Anterior cingulate cortex (tissue), 58 donors: ENCODE measurements at places on chromosomes 7 and 10.
A peak's percentile ranks its signal among the peaks of the same experiment; 100 is the strongest.

DNA sequence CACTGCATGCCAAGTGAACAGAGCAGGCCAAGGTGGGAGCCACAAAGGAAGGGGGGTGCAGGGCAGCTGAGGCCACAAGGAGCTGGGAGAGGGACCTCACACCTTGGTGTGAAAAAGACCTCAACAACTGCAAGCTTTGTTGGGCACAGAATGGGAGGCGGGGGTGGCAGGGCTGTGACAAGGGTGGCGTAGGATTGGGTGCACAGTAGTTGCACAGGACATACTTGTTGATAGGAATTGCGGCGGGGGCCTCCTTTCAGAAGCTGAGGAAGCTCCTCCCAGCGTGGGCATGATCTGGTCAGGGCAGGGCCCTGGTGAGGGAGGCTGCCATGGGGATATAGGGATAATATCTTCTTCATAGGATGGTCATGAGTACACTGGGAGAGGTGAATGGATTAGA is 25.8 kb downstream of the POLL start:
- DNase-seq: no peak

GRCh38 chr10:60266513-60266912 is 123.2 kb downstream of the ANK3 start:
- no peak for DNase-seq

- no peak for DNase-seq
These were observed 1013.9 kb downstream of the NRG3 start for GRCh38 chr10:82888809-82889455.

DNA sequence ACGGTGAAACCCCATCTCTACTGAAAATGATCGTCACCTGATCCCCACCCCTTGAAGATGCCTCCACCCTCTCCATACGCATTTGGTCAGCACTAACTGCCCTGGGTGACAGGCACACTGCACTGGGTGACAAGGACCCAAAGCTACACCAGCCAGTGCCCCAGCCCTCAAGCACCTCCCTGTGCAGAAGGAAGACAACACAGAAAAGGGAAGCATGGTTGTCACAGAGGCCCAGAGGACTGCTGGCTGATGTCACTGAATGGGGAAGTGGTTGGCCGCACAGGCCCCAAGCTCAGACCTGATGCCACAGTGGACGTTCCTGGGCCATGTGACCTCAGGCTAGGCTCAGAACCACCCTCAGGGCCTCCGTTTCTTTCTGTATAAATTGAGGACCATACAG is 4.2 kb upstream of the PILRA start:
- DNase-seq: peak; percentile 41

DNA sequence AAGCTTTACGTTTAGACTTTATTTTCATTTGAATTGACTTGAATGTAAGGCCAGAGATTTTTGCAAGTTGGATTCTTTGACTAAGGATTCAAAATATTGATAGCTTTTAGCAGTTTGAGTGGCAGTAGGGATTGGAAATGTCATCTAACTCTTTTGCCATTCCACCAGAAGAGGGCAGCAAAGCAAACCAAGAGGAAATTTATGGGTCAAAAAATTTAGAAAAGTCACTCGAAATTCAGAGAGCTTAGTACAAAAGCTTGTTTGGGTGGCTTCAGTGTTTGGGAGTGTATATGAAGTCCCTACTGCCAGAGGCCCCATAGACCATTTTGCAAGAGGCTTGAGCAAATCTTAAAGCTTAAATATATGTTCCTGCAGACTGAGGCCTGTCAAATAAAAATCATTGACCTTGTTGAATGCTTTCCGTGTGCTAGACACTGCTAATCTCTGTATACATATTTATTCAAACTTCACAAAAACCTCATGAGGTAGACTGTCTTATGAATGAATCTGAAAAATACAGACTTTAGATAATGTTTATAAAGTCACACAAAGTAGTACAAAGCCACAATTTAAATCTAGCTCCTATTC is 44.6 kb upstream of the RSBN1L start:
- no peak for DNase-seq

DNA sequence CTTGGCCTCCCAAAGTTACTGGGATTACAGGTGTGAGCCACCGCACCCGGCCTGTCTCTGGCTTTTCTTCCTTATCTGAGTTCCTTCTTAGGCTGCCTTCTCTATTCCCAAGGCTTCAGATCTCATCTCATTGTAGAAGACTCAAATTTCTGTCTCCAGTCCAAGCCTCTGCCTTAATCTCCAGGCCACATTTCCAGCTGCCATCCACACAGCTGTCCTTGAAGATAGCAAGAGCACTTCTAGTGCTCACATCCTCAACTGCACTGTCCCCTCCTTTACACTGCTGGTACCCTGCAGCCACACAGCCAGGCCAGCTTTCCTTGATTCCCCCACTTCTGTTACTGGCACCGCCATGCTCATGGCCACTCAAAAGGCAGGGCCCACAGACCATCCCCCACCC is 35.6 kb downstream of the POLL start:
- DNase-seq: no peak

DNA sequence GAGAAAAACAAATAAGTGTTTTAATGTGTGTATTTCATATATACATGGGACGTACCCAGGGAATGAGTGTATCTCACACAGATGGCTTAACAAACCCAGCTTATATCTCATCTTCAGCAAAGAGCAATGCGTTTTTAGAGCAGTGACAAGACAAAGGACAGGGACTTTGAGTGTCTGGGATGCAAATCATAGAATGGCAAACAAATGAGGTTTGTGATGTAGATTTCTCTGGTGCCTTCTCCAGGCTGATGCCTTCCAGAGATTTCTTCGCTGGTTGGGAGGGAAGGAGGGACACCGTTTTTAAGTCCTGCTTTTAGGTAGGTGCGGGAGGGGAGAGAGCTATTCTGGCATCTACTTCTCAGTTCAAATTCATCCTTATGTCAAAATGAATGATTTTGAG is 16.6 kb downstream of the LANCL2 start:
- DNase-seq: no peak

GRCh38 chr7:136251826-136252225 is 274.7 kb upstream of the MTPN start:
- DNase-seq: no peak

GRCh38 chr7:69402696-69403095 is 195.6 kb upstream of the AUTS2 start:
- DNase-seq: no peak

DNA sequence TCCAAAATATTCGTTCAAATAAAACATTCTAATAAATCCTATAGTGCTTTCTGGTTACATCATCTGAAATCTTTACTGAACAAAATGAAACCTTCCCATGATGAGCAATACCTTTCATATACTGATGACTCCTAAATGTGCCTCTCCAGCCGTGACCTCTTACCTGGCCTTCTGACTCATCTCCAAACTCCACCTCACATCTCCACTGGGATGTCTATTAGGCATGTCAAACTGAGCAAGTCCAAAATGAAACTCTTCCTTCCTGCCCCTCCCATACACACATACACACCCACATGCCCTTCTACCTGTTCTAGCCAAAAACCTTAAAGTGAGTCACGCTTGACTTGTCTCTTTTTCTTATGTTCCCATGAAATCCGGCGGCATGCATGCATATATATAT is 22.9 kb downstream of the GSAP start:
- DNase-seq: no peak

- no peak for DNase-seq
These were observed 472.9 kb upstream of the AKR1E2 start for GRCh38 chr10:4353059-4353655.

- DNase-seq: no peak
These were observed 8.0 kb downstream of the EVX1 start for GRCh38 chr7:27250557-27251070.

GRCh38 chr10:82880776-82881290 is 1005.8 kb downstream of the NRG3 start:
- DNase-seq: no peak

DNA sequence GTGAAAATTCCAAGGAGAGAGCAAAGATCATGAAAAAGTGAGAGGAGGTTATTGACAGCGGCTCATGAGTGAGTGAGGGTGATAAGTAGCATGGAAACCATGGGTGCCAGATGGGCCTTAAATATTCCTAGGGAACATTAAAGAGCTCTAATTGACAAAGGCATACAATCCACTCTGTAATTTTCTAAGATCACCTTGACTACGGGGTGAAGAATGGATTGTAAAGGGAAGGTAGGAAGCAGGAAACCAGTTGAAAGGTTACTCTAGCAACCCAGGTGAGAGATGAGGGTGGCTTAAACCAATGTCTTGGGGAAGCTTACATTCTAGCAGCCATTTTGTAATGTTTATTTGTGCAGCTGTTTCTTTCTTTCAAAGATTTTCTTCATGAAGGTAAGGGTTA is 75.7 kb downstream of the RSU1 start:
- no peak for DNase-seq

- DNase-seq: no peak
These were observed 591.1 kb downstream of the PTPRN2 start for GRCh38 chr7:157996359-157997079.

DNA sequence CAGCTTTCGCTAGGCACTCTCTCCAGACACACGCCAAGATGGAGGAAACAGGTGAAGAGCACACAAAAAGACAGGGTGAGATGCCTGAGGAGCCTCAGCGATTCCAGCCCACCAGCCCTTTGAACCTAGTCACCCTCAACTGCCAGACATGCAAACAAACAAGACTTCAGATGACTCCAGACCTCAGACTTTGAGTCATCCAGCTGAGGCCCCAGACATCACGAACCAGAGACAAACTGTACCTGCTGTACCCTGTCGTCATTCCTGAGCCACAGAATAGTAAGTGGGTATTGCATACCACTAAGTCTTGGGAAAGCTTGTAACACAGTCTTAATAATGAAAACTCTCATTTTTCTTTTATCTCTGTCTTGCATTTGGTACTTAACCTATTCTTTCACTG is 126.6 kb upstream of the LSM8 start:
- DNase-seq: no peak

DNA sequence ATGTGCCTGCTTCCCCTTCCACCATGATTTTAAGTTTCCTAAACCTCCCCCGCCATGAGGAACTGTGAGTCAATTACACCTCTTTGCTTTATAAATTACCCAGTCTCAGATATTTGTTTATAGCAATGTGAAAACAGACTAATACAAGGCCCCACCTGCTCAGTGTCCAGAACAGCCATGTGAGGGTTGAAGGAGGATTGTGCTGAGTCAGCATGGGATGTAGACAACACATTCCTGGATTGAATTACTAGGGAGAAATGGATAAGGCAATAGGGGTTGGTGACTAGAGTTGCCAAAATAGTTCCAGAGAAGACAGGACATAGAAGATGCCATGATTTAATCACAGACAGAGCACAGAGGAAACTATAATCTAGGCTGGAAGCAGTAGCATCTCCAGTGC is 270.3 kb downstream of the GFRA1 start:
- no peak for DNase-seq
